Peyer's patch (tissue), 4 donors: ENCODE measurements at places on chromosomes 6 and 20. TPM values are rescaled to one million over a fixed set of nuclear protein-coding genes. Genes with fewer than 3 reads are reported as not detected.

GRCh38 chr6:137808836-137809315, 58.2 kb upstream of the TNFAIP3 start:
- no peaks in the 10 kb centered on the region for H3K36me3 ChIP-seq
- DNase-seq = no peak
- no peak overlapping the region for H3K4me3 ChIP-seq
- peaks cover 7% of the 10 kb centered on the region for H3K4me1 ChIP-seq

DNA sequence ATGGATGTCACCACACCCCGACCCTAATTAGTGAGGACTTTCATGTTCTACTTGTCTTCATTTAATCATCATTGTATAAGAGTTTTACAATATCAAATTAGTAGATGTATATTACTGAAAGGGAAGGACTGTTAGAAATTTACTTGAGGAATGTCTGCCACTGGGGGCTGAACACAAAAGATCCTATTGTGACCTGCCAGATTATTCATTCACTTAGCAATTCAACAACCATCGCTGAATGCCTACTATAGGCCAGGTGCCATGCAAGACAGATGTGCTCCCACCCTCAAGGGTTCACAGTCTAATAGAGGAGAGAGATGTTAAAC, 8.0 kb upstream of the RBCK1 start:
- no peaks in the 10 kb centered on the region for H3K36me3 ChIP-seq
- H3K27ac ChIP-seq = no peak overlapping the region
- DNase-seq = no peak
- H3K4me1 ChIP-seq = peaks cover 3% of the 10 kb centered on the region

- no peak overlapping the region for H3K4me3 ChIP-seq
- H3K27ac ChIP-seq = no peak overlapping the region
- DNase-seq = peak; percentile 54
- no peaks in the 10 kb centered on the region for H3K27me3 ChIP-seq
- H3K36me3 ChIP-seq = no peaks in the 10 kb centered on the region
Observed at GRCh38 chr6:18823782-18824386, 436.7 kb downstream of the RNF144B start.

GRCh38 chr6:138145402-138145801, 16.3 kb upstream of the ARFGEF3 start:
- no peaks in the 10 kb centered on the region for H3K36me3 ChIP-seq
- no peaks in the 10 kb centered on the region for H3K4me1 ChIP-seq
- DNase-seq = no peak
- H3K27me3 ChIP-seq = no peaks in the 10 kb centered on the region
- no peak overlapping the region for H3K4me3 ChIP-seq
- no peak overlapping the region for H3K27ac ChIP-seq

- H3K36me3 ChIP-seq = no peaks in the 10 kb centered on the region
- no peak overlapping the region for H3K4me3 ChIP-seq
- no peaks in the 10 kb centered on the region for H3K4me1 ChIP-seq
- no peaks in the 10 kb centered on the region for H3K27me3 ChIP-seq
- H3K27ac ChIP-seq = no peak overlapping the region
- no peak for DNase-seq
Observed at GRCh38 chr6:142631517-142632385, 313.2 kb downstream of the HIVEP2 start.

DNA sequence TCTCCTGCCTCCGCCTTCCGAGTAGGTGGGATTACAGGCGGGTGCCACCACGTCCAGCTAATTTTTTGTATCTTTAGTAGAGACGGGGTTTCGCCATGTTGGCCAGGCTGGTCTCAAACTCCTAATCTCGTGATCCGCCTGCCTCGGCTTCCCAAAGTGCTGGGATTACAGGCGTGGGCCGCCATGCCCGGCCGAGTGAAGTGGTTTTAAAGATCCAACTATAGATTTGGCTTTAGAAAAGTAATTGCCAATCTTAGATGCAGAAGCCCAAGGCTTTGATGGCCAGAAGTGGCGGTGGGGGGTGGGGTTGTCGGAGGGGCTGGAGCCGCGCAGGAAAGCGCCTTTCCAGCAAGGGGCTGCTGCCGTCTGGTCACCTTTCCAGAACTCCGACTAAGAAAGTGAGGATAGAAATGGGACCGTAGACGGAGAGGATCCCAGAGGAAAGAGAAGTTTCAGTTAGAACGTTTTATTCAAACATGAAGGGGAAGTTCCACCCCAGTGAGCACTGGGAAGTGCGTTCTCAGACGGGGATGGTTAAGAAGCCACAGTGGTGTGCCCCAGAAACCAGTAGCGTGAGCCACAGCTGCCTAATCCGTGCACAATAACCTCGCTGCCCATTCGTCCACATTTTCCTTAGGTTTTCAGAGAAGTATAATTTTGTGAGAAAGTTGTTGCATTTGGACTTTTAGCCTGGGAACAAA, 69.7 kb downstream of the DLL1 start:
- DNase-seq = peak; percentile 40
- no peaks in the 10 kb centered on the region for H3K4me1 ChIP-seq
- H3K27me3 ChIP-seq = no peaks in the 10 kb centered on the region

DNA sequence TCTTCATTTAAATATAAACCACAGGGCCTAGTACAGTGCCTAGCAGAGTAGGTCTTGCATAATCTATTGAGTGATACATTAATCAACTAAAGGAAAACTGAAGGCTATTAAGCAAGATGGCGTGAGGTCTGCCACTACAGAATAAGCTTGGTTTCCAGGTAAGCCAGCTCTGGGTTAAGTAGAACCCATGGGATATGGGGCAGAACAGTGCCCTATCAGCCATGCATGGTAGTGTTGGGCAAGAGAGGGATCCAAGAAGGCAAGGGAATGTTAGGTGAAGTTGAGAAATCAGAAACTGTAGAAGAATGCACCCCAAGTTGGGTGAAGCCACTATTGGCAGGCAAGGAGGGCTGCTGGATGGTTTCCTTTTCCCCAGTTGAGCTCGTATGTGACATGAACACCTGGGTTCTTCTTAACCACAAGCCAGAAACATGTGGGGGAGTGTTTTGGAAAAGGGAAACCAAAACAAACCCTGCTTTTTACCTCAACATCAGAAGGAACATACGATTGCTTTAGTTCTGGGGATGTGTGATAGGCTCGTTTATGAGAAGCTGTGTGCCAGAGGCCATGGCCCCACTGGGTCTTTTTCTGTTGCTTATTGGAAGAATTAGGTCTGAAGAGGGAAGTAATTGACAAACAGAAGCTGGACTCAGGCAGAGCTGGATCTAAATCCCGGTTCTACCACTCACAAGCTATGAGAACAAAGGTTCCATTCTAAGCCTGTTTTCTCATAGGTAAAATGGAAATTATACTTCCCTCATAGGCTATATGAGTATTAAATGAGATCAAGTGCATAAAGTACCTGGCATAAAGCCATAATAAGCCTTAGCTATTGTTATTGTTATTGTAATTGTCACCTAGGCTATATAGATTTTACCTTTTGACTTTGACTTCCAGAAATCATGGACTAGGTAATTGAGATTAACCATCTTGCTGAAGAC, 33.5 kb downstream of the NEDD9 start:
- no peaks in the 10 kb centered on the region for H3K36me3 ChIP-seq
- no peaks in the 10 kb centered on the region for H3K27me3 ChIP-seq
- no peak overlapping the region for H3K27ac ChIP-seq
- H3K4me3 ChIP-seq = no peak overlapping the region
- H3K4me1 ChIP-seq = peaks cover 18% of the 10 kb centered on the region

DNA sequence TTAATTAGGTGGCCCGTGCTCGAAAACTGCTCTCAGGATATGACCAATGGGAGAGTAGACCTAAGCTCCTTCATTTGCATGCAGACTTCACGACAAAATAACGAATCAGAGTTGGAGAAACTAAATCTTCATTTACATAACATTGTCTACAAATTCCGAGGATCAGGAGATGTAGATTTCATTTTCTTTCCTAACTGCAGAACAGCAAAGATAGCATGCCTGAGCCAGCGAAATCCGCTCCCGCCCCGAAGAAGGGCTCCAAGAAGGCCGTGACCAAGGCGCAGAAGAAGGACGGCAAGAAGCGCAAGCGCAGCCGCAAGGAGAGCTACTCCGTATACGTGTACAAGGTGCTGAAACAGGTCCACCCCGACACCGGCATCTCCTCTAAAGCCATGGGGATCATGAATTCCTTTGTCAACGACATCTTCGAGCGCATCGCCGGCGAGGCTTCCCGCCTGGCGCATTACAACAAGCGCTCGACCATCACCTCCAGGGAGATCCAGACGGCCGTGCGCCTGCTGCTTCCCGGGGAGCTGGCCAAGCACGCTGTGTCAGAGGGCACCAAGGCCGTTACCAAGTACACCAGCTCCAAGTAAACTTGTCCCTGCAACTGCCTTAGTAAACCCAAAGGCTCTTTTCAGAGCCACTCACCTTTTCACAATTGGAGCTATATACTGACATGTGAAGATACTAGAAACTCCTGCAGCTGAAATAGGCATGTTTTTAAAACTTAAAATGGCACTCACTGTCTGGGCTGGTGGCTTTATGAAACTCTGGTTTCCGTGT, 96.5 kb downstream of the HFE start:
- peak overlapping the region; percentile 61 for H3K4me3 ChIP-seq
- DNase-seq = peak; percentile 43
- peaks cover 5% of the 10 kb centered on the region for H3K4me1 ChIP-seq
- H3K27me3 ChIP-seq = no peaks in the 10 kb centered on the region

Gene CDYL
- total RNA-seq = 31.2 TPM
